ENCODE measurements at places on chromosomes 12 and 14.
A peak's percentile ranks its signal among the peaks of the same experiment; 100 is the strongest.

DNA sequence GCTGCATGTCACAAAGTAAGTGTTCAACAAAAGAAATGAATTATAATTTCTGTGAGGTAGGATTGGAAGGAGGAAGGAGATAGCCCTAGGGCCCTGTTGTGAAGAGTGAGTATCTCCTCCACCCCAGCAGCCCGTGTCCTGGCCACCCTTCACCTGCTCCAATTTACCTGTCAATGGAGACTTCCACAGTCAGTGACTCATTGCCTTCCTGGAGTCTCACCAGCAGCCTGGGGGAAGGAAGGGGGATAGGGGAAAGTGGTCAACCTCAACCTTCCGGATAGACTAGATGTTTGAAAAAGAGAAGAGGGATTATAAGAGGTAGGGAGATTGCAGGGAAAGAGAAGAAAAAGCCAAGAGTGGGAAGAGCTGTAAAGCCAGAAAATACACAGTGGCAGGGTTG, 9.2 kb downstream of the STAT2 start:
- no peak for DNase-seq

DNA sequence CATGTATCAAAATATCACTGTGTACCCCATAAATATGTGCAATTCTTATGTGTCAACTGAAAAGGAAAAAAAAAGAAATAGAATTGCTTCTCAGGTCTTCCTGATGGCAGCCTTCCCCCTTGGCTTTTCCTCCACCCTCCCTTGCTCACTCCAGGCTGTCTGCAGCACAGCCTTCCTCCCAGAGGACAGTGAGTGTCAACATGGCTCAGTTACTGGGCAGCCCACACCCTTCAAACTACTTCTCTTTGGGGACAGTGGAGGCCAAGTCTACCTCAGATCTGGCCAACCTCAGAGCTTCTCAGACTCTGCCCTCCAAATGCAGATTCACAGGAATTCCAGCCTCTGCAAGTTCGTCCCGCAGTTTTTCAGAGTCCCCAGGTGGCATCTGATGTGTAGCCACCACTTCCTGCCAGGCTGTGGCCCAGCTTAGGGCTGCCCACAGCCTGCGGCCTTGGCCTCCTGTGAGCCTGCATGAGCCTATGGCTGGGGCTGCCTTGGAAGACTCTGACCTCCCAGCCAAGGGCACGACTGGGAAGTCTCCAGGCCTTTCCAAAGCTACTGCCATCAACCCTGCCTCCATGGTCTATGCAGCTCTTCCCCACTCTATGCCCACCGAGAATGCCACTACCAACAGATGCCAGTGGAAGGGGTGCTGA, 148.0 kb upstream of the PWP1 start:
- no peak for DNase-seq

DNA sequence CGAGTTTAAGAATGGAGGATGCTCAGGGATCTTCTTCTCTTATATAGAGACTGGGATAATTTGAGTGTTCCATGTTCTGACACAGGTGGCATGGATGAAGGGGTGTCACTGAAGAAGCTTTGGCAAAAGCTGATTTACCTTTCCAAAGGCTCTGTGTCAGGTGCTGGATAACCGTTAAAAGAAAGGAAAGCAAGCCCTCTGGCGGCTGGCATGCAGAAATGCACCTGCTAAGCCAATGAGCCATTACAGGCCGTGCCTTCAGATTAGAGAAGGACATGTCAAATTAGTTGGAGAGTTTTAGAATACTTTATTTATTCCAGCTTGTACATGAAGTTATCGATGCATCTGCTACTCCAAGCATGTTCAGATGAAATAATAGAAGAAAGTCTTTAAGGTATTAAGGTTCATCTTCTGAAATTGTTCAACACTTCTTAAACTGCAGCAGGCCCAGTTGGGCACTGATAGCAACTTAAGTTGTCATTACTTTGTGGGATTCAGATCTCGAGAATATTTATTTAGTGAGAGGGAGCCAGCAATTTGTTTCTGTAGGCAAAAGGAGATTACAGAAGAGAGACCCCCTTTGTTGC, 678.2 kb downstream of the NRXN3 start:
- no peak for DNase-seq

- no peak for DNase-seq
Observed at GRCh38 chr14:104182857-104183425, 44.6 kb downstream of the KIF26A start.

GRCh38 chr14:32332415-32333316, 3.6 kb downstream of the AKAP6 start:
- DNase-seq, result no peak

- DNase-seq, result no peak
Observed at GRCh38 chr12:24630446-24630845, 318.5 kb downstream of the BCAT1 start.

DNA sequence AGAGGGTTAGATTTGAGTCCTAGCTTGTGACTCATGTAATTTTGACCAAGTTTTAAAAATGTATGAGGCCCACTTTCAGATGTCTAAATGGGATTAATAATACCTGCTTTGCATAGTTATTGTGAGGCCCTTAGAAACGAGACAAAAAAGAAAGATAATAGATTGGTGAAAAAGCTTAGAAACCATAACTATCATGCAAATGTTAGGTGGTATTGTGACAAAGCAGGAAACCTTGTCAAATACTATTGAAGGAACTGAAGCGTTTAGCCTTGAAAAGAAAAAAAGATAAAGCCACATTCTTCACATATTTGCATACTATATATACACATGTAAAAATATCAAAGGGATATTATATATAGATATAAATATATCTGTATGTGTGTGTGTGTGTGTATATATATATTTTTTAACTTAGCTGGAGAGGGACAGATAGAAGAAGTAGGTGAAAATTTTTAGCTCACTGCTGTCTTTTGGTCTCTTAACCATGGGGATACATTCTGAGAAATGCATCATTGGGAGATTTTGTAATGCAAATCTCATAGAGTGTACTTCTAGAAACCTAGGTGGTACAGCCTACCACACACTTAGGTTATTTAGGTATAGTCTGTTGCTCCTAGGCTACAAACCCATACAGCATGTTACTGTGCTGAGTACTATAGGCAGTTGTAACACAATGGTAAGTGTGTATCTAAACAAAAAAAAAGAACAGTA, 270.3 kb downstream of the CCDC91 start:
- DNase-seq, result no peak

DNA sequence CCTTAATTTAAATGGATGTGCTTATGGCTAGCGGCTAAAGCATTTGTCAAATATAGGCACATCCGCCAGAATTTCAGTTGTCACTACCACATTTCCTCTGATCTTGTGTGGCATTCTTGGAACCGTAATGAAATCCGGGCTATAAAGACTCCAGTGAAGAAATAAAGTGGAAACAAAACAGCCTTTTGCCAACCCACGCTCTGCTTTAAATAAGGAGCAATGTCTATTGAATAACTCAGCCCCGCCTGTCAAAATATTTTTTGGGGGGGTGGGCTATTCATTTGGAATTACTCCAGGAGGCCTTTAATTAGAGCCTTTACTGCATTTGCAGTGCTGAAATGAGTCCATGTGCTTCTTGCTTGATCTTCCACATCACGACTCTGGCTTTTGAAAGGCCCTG, 179.6 kb upstream of the RPH3A start:
- DNase-seq, result no peak

DNA sequence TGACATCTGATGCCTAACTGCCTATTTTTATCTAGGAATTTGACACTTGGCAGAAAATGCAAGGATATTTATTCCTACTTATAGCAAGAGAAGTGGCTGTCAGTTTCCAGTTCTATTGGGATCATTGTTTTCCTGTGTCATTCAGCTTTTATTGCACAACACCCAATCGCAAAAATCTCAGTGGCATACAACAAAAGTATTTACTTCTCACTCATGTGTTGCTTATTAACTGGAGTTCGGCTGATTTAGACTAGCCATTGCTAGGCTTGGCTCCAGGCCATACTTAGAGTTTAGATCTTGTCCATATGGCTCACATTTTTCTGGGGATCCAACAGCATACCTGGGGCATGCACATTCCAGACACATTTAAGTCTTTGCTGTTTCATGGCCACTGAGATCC, 218.6 kb upstream of the SYT1 start:
- no peak for DNase-seq

GRCh38 chr14:53952533-53952932, 4.1 kb downstream of the BMP4 start:
- no peak for DNase-seq

DNA sequence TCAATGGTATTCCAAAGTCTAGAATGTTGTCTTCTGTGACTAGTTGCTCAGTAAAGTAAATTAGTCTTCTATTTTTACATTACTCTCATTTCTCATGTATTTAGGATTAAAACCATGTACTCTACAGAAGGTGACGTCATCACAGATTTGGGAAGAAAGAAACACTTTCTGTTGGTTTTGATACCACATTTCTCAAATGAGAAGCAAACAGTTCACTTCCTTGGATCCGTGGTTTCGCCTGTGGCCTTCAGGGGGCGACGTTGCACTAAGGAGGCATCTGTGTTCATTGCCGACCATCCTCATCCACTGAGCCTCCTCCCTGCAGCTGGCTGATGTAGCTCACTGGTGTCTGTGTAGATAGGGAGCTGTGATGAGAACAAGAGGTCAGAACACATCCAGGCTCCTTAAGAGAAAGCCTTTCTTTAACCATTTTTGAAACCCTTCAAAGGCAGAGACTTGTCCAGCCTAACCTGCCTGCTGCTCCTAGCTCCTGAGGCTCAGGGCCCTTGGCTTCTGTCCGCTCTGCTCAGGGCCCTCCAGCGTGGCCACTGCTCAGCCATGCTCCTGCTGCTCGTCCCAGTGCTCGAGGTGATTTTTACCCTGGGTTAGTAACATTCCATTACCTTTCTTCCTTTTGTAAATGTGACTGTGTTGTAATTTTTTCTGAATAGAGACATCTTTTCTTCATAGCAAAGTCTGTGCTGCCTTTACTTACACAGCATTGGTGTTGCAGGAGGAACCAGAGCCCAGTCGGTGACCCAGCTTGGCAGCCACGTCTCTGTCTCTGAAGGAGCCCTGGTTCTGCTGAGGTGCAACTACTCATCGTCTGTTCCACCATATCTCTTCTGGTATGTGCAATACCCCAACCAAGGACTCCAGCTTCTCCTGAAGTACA, 220.6 kb upstream of the OR4E1 start:
- DNase-seq, result no peak

GRCh38 chr12:75760573-75761294, 249.3 kb upstream of the KRR1 start:
- DNase-seq, result no peak

DNA sequence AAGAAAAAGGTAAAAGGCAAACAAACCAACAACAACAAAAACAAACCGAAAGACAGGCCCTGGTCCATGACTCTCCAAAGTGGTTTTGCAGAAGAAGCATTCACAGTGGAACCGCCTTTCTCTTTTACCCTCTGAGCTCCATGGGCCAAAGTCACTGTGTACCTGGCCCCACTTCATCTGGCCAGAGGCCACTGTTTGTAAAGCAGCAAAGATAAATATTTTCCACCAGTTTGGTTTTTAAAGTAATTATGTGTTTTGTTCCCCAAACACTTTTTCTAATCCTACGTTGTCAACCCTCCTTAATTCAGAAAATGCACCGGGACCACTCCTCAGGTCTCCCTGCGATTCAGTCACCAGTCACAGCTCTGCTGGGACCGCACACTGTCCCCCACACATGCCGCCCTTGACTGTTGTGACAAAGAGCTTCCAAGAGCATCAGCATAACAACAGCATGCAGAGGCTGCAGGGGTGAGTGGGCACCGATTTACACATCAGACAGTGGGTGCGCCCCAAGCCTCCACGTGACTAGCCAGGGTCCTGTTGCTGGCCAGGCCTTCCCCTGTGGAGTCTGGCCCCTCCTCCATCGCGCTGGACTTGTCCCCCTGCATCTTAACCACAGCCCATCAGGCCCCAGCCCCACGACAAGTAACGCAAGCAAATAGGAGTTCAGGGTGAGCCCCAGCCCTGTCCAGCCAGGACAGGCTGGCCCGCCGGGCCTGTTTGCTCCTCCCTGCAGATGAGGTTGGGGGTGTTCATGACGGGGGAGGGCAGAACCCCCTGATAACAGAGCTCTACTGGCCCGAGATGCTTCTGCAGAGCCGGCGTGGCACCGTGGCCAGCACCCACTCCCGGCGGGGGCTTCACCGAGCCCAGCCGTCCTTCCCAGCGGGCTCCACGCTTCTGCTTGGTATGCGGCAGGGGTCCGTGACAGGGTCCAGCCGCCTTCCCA, 65.2 kb upstream of the DIO3 start:
- peak; percentile 0 for DNase-seq

DNA sequence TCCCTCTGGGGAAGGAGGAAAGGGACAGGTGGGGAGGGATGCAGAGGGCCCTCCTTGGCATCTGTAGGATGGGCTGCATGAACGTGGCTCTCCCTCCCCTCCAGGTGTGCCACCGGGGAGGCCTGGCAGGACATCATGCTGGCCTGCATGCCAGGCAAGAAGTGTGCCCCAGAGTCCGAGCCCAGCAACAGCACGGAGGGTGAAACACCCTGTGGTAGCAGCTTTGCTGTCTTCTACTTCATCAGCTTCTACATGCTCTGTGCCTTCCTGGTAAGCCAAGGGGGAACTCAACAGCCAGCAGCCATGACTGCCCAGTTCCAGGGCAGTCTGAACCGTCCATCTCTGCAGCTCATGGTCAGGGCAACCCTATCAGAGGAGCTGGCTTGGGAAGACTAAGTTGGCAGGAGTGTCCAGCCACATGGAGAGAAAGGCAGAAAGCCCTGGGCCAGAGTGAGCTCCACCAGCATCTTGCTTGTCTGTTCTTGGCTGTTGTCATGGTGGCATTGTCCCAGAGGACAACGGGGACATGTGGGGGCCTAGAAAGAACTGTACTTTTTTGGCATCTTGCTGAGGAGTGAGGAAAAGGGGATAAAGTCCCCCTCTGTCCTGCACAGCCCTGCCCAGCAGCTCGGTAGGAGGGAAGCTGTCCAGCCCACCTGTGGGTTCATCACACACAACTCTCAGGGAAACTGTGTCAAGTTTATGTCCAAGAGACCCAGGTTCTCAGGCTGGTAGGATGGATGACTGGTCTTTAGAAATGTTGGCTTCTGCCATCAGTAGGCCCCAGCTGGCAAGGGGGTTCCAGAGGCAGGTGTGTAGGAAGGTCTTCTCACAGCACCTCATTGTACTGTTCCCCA, 129.8 kb upstream of the FKBP4 start:
- DNase-seq, result no peak

- no peak for DNase-seq
Observed at GRCh38 chr12:55673638-55674037, 34.1 kb downstream of the ITGA7 start.

DNA sequence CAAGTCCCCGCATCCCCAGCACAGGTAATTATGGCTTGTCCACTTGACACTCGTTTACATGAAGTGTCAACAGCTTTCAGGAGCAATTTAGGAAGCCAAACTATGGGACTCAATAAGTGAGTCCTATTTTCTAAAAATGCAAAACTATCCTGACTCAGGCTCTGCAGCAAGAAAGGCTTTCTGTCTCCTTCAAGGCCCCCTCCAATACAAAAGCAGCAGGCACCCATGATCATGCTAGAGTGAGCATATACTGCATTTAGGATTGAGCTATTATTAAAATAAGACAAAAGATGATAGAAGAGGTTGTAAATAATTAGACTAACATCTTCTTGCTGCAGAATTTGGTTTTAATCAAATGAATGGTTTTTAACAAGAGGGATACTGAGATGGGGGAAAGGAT, 3.2 kb downstream of the SIX6 start:
- DNase-seq, result no peak

DNA sequence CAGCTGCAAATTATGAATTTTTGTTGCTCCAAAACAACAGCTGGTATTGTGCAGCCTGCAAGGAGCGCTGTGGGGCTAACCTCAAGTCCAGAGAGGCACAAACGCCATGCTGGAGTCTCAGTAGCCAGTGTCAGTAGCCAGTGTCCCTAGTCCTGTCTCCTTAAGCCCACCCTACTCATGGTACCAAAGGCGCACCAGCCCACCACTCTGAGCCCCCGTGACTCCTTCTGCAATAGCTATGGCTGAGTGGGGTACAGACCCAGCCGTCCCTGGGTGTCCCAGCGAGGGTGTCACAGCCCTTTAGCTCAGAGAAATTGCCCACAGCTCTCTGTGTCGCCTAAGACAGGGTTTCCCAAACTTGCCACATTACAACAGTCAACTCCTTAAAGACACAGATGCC, 65.2 kb downstream of the ARL6IP4 start:
- DNase-seq, result no peak

All from left colon (tissue), 2 donors.